ENCODE measurements at places on chromosomes 16 and 17. TPM values are rescaled to one million over a fixed set of nuclear protein-coding genes. Genes with fewer than 3 reads are reported as not detected.

DNA sequence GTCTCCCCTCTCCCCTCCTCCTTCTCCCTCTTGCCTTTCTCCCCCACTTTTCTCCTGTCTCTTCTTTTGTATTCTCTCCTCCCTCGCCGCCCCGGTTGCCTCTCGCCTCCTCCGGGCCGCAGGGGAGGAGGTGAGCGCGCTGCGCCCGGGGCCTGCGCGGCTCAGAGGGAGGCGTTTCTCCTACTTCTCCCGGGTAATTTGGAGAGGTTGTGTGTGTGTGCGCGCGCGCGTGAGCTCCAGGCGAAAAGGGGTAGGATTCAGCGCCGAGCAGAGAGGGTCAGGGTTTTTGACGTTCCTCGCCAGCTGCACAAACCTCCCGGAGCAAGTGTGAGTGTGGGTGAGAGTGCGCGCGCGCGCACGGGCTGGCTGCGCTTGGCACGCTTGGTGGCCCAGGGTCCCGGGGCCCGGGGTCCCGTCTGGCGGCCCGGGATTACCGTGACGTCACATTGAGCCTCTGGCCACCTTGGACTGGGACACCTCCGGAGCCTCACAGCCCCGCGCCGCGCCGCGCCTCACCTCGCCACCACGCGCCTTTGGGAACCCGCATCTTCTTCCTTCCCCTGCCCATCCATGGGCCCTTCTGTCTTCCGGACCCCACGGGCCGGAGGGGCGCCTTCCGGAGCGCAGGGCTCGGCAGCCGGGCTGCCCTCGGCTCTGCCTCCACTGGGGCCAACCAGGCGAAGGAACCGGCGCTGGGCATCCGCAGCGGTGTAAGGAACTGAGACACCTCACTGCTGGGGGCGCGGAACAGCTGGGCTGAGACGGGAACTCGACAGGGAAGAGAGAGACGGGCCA lies 479 bp downstream of the IRX6 start:
- DNase-seq, result no peak

- DNase-seq, result no peak
Observed at GRCh38 chr16:80803339-80804055, 901 bp downstream of the CDYL2 start.

DNA sequence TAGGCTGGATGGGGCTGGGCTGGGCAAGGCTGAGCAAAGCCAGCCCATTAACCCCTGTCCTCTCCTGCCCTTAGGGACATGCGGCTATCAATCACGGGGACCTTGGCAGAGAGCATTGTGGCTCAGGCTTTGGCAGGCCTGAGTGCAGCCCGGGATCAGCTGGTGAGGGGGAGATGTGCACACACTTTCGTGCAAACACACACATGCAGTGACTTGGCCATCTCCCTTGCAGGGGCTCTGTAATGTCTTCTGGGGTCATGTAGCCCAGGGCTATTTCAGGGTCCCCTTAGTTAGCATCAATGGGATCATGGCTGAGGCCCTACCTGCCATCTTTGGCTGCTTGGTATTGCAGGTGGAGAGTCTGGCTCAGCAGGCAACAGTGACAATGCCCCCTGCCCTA lies 6.9 kb downstream of the CARMIL2 start:
- no peak for DNase-seq

- no peak for DNase-seq
Observed at GRCh38 chr17:66426397-66427033, 124.1 kb downstream of the PRKCA start.

The WNT9B gene
- total RNA-seq, result not detected

The TBC1D26 gene
- total RNA-seq, result not detected

The PRAC2 gene
- total RNA-seq, result not detected

GRCh38 chr17:36675786-36676185 lies 74.4 kb downstream of the MRM1 start:
- no peak for DNase-seq

The CASKIN2 gene
- total RNA-seq, result 18.1 TPM

- peak; percentile 39 for DNase-seq
Observed at GRCh38 chr16:68116256-68116867, 31.2 kb downstream of the NFATC3 start.

DNA sequence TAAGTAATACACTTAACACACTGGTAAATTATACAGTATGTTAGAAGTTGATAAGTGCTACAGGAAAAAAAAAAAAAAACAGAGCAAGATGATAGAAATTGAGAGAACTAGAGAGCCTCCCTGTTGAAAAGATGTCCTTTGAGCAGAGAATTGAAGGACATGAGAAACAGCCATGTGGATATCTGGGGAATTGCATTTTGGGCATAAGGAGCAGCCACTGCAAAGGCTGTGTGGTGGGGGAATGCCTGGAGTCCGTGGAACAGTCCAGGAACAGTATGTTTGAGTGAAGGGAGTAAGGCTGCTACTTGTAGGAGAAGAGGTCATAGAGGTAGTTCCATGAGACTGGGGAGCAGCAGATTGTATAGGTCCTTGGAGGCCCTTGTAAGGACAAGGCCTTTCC lies 178.4 kb downstream of the FTO start:
- no peak for DNase-seq

The SLC35G6 gene
- not detected for total RNA-seq

- no peak for DNase-seq
Observed at GRCh38 chr17:37761961-37762360, 17.1 kb upstream of the HNF1B start.

The TUBG1 gene
- 112 TPM for total RNA-seq

The RUNDC3A gene
- not detected for total RNA-seq

The NPTX1 gene
- not detected for total RNA-seq

Measured in HFFc6 (cell line).